ENCODE measurements at places on chromosomes 11 and 22.

DNA sequence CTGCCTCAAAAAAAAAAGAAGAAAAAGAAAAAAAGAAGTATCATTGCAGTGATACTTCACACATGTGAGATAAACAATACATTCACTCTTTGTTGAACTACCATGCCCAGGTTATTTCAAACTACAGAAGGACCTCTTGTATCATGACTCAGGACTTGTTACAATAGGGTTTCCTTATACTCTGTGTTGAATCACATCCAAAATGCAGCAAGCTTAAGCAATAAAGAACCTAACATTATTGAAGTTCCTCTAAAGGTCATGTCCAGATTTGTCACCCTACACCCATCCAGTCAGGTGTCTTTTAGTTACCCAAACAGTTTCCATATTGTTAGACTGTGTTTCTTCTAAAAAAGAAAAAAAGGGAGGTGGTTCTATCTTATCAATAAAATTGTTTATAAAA lies 26.9 kb upstream of the ALKBH3 start:
- no peak for DNase-seq

- no peak for DNase-seq
Observed at GRCh38 chr11:124209824-124210357, 26.7 kb downstream of the OR10D3 start.

DNA sequence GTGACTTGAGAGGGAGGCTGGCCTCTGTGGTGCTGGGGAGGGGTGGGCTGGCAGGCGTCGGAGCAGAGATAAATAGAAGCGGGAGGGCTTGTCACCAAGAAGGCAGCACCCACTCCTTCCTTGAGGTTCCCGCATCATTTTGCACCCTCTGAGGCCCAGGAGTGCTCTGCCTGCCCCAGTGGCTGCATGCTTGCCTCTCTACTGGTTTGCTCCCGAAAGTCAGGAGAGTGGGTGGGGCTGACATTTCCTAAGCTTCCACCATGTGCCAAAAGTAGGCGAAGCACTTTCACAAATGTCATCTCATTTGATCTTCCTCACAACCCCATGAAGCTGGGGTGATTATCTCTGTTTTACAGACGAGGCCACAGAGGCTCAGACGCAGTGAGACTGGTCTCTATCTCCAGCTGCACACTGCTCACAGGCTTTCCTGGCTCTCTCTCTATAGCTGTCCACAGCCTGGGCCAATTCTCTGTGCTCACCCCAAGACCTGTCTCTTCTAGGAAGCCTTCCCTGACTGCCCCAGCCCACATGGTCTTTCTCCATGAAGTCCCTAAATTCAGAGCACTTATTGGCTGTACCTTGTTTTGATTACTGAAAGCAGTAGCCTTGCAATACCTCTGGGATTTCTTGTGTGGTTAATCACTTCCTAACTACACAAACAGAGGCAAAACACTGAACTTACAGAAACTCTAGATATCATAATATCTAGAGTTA lies 2.6 kb upstream of the UCP3 start:
- DNase-seq = peak; percentile 82

GRCh38 chr11:73236205-73236765 lies 18.2 kb downstream of the P2RY2 start:
- no peak for DNase-seq
